Mammary epithelial cell (primary cell): ENCODE measurements at places on chromosomes 11 and 22. TPM values are rescaled to one million over a fixed set of nuclear protein-coding genes. Genes with fewer than 3 reads are reported as not detected.

GRCh38 chr22:37926358-37926757 lies 20.3 kb downstream of the MICALL1 start:
- no peak for DNase-seq

DNA sequence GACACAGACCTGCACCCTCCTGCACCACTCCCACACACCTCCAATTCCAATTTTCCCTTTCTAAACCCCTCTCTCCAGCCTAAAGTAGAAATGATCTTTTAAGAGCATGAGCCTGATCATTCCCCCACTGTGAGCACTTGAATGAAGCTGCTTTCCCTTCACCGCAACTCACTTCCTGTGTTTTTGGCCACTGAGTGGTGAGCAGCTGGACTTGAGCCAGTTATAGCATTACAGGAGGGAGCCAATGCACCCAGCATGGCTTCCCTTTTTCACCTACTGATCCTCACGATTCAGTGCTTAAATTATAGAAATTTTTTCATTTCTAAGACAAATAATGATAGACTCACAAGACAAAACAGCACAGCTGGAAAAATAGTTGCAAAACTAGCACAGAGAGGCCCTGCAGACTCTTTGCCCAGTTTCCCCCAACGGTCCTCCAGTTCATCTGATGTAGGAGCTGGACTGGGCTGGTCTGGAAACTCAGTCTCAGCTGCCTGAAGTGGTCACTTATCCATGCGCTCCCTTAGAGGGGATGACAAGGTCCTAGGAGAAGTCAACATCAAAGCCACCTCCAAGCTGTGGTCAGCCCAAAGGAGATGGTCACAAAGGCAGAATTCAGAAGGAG lies 9.7 kb upstream of the APOL4 start:
- no peak for DNase-seq

The SAA4 gene
- total RNA-seq = not detected in 2 replicates

GRCh38 chr11:18393581-18394274 lies 635 bp upstream of the LDHA start:
- no peak for DNase-seq

- peak; percentile 88 for DNase-seq
Observed at GRCh38 chr11:66347425-66348276, at the start of gene B4GAT1. TSS of gene B4GAT1 (minus strand) at chr11:66347629. CDS start at chr11:66347545, 84 bp downstream.

DNA sequence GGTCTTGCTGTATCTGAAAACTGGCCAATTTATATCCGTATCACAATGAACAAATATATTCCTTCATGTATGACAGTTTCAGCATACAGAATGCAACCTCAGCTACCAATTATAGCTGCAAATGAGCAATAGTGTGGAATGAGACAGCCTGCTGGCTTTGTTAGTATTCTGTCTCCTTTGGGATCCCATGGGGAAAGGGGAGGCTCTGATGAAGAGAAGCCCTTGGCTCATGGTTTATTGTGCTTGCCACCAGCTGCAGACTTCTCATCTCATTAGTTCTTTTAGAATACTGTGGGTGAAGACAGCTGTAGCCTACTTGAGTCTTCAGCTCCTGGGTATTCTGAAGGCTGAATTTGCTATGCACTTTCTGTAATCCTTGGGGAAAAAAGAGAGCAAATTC lies 42.4 kb downstream of the PITPNB start:
- DNase-seq = no peak

- peak; percentile 66 for DNase-seq
Observed at GRCh38 chr11:62124186-62125113, 639 bp downstream of the INCENP start.

DNA sequence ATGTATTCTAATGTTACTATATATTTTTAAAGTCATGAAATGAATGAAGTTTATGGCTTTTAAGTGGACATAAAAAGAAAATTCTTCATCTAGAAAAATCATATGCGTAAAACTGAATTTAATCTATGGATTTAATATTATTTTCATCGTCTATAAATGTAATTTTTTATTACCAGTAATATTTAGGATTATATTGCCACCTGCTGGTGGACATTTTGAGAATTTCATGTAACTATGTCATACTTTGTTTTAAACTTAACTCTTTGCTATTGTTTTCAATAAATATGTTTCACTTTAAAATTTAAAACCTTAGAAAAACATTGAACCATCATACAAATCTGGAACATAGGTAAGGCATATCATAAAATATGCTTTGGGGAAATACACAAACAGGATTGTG lies 66.5 kb upstream of the CEP126 start:
- DNase-seq = no peak

DNA sequence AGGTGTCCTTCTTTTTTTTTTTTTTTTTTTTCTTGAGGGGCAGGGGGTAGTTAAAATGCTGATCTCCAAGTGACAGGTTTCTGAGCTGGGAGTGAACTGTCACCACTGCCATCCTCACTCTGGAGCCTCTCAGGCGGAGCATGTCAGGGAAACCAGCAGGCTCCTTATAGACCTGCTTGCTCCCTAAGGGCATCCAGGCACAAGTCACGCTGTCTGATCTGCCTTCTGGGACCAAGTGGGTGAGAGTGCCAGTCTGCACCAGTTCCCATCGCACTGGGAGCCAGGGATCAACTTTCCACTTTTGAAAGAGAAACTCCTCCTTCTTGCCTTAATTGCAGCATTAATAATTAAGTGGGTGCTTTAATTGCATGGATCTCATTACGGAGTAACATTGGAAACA lies 537.9 kb upstream of the CADM1 start:
- no peak for DNase-seq

The NXPE4 gene
- total RNA-seq = not detected

DNA sequence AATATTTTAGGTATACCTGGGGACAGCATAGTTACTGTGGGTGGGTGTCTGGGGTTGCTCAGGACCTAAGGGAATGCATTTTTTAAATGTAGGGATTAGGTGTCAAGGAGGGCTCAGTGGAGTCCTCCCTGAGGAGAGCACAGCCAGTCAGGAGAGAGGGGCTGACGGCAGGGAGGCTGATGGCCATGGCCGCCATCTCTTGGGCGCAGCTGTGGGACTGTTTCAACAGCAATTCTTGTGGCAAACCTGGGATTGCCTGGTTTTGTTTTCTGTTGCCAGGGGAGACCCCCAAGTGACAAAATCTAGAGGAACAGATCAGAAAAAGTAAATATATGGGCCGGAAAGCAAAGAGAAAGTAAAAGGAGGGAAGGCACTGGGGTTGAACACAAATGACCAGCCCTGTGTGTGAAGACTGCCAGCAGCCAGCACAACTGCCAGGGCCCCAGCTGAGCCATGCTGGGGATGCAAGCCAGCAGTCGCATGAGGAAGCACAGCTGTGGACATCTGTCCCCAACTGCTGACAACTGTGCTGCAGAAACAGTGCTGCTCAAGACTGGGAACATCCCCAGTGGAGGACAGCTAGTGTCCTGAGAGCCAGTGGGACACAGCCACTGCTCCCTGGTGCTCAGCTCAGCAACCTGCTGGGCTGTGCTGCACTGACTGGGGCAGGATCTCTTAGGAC lies 10.5 kb downstream of the MIF start:
- DNase-seq = no peak
